Neuronal stem cell (in vitro differentiated cells): ENCODE measurements at places on chromosomes 2 and 18.

DNA sequence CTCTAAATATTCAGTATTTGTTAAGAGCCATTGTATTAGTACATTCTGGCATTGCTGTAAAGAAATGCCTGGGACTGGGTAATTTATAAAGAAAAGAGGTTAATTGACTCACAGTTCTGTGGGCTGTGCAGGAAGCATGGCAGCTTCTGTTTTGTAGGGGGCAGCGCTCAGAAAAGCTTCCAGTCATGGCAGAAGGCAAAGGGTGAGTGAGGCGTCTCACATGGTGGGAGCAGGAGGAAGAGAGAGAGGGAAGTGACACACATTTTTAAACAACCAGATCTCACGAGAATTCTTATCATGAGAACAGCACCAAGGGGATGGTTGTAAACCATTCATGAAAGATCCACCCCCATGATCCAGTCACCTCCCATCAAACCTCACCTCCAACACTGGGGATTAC, 13.8 kb upstream of the CCDC102B start:
- DNase-seq: no peak

- DNase-seq: no peak
Measured at GRCh38 chr2:226818930-226819329, 16.9 kb upstream of the RHBDD1 start.

- no peak for DNase-seq
Measured at GRCh38 chr2:207231106-207231865, 65.5 kb upstream of the KLF7 start.

DNA sequence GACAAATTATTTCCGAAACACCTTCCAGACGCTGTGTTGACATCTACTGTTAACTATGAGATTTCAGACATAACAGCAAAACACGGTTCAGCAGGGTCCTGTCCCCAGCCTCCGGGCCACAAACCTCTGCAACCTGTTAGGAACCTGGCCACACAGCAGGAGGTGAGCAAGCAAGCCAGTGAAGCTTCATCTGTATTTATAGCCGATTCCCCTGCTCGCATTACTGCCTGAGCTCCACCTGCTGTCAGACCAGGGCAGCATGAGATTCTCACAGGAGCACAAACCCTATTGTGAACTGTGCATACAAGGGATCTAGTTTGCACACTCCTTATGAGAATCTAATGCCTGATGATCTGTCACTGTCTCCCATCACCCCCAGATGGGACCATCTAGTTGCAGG, 31.1 kb downstream of the NDUFA10 start:
- no peak for DNase-seq

- no peak for DNase-seq
Measured at GRCh38 chr2:24233321-24233720, 58.5 kb downstream of the FAM228A start.

- DNase-seq: no peak
Measured at GRCh38 chr2:241808721-241809382, at the start of gene NEU4. Gene NEU4, plus strand, starts transcription at chr2:241809193. Its CDS starts 5,292 bp downstream, at chr2:241814485.

DNA sequence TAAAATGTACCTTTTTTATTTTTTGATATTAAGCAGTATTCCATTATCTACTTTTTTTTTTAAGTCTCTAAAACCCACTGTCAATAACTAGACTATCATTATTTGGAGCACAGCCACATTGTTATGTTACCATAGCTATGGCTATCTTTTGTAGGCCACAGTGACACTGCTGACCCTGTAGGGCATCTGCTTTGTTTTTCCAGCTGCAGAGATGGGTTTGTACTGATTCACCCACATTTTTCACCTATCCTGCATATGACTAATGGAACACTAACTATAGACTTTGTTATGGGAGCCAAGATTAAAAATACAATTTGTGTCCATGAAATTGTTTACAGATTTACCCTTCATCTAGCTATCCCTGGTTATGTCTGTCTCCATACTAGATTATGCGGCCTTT, 21.6 kb upstream of the OTX1 start:
- DNase-seq: no peak

- DNase-seq: no peak
Measured at GRCh38 chr2:149725234-149725633, 137.7 kb upstream of the MMADHC start.

DNA sequence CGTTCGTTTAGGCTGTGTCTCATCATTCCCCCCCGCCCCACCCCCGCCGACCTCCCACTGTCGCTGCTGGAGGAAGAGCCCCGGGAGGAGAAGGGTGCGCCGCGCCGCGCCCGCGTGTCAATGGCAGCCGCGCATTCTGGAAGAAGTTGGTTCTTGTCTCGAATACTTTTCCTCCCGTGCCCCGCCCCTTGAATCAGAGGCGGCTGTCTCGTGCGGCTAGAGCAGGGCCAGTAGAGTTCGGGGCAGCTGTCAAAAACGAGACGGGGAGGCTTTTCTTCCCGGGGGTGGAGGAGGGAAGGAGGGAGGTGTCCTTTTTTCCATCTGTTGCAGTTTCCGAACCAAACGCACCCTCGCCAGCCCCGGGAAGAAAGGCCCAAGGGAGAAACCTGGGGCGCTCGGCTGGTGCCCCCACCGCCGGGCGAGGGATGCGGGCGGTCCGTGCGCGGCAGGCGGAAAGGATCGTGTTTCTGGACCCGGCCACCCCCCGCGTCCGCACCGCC, 410 bp upstream of the TGIF1 start:
- no peak for DNase-seq

- no peak for DNase-seq
Measured at GRCh38 chr2:30688956-30689401, 118.3 kb downstream of the CAPN13 start.

GRCh38 chr2:22450831-22451230, 934.1 kb upstream of the KLHL29 start:
- DNase-seq: no peak

DNA sequence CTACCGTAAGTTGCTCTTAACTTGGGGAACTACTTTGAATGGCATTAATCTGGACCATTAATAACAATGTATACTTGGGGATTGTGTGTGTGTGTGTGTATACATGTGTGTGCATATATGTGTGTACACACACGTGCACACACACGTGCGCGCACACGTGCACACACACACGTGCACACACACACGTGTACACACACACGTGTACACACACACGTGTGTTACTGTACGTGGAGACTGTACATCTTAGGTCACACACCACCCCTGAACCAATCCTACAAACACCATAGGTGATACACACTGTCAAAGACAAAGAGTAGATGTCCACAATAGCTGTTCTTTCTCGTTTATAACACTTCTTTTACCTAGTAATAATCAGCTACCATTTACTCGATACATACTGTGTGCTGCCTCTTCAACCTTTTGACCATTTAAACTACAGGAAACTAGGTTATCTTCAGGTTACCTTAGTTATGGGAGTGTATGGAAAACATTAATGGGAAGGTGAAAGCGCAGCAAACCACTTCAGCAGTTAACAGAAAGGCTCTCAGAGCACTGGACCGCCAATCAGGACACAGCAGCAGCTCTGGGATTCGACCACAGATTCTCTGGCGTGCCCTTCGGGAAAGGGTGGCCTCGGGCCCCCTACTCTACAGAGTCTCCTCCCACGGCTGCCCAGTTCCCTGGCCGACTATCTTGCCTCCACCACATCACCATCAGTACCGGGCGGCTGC, 894 bp upstream of the GCC2 start:
- no peak for DNase-seq

DNA sequence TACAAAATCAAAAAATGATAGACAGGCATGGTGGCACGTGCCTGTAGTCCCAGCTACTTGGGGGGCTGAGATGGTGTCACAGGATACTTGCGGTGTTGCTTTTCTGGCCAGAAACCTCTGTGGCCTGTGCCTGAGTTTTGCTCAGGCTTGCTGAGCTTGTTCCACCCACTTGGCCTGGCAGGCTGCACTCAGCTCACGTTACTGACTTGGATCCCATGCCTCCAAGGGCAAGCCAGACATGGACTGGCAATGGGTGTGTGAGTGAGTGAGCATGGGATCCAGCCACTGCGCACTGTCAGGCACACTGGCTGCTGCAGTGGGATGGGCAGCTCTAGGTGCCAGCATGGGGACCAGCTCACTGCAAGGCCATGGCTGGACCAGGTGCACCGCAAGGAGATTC, 67.9 kb downstream of the NCAPH start:
- DNase-seq: no peak

- no peak for DNase-seq
Measured at GRCh38 chr2:75431763-75432162, 129.0 kb downstream of the EVA1A start.

GRCh38 chr18:1585881-1586488, 681.3 kb downstream of the ADCYAP1 start:
- DNase-seq: peak; percentile 11

GRCh38 chr18:48706731-48707130, 167.9 kb downstream of the CTIF start:
- no peak for DNase-seq

DNA sequence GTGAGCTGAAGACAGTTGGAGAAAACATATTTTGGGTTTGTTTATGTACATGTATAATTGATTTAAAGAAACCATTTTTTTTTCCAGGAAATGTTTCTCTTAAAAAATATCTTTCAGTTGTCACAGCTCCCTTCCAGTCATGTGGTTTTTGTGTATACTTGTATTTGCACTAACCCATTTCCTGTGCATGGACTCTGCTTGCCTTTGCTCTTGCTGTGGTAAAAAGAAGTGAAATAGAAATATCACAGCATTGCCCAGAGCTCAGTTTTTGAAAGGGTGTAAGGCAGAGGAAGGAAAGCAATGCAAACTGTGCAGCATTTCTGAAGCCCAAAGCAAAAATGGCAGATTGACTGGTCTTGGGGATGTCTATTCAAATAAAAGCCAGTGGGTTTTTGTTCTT, 10.4 kb upstream of the DOCK10 start:
- DNase-seq: no peak

- no peak for DNase-seq
Measured at GRCh38 chr18:39602131-39602530, 2036.5 kb upstream of the CELF4 start.

DNA sequence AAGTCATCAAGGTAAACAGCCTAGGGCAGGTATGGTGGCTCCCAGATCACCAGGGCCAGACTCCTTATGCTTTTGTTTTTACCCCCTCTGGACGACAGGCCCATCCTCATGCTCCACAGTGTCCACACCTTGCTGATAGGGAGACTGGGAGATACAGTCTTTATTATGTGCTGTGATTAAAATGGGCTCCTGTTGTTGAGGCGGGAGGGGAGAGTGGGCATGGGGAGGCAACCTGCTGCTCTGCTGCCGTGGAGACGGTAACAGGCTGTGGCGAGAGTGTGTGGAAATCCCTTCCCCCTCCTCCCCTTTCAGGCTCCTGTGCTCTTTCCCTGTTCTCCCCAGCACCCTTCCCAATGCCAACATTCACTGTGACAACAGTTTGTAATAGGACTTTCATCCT, 38.2 kb upstream of the PNO1 start:
- DNase-seq: no peak

DNA sequence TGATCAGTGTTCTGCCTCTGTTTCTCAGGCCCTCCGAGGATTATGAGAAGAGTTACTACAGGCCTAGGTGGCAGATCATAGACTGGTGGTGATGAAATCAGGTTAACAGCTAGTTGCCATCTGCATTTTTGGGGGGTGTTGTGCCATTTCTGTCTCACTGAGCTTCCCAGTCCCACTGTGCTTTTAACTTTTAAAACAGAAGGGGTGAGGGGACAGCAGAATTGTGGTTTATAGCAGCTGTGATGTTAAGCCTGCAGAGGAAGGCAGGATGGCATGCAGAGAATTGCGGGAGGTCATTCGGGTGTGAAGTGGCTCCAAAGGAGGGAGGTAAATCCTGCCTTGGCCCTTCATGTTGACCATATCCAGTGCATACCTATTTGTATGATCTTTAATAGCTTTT, 5.0 kb downstream of the CAB39 start:
- peak; percentile 12 for DNase-seq

DNA sequence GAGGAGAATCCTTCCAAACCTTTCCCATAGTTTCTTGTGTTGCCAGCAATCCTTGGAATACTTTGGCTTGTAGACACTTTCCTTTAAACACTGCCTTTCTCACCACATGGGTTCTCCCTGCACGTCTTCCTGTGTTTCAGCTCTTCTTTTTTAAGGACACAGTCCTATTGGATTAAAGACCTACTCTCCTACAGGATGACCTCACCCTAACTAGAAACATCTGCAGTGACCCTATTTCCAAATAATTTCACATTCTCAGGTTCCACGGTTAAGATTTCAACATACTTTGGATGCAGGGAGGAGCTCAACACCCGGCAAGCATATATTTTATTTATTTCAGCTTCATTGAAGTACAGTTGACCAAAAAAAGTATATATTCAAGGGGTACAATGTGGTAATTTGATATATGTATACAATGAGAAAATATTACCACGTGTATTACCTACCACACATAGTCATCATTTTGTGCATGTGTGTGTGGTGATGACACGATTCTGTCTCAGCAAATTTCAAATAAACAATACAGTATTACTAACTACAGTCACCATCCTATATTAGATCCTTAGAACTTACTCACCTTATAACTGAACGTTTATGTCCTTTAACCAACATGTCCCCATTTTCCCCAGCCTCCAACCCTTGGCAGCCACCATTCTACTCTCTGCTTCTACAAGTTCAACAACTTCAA, 745.0 kb downstream of the CBLN2 start:
- DNase-seq: no peak

DNA sequence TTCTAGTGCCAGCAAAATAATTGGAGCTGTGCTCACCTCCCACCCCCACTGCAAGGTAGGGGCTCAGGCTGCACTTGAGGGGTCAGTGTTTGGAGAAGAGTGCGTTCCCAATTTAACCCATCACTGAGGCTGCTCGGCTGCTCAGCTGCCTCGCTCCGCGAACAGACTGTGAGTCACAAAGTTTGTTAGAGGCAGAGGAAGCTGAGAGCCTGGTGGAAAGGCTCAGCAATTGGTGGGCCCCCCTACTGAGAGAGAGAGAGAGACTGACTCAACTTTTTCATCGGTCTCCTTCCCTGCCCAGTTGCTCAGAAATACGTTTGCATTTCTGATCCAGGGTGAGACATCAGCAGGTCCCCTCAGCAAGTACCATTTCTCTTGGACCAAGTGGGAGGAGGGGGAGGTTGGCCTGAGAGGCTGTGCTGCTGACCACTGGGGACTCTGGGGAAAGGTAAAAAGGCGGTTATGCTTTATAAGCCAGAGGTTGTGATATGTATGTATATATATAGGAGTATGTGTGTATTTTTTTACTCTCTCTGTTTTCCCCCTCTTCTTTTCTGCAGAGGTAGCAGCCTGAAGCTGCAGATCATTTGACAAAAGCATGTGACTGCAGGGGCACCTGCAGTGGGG, 1.5 kb downstream of the EFR3B start:
- peak; percentile 32 for DNase-seq

GRCh38 chr2:45974056-45974455, 322.6 kb downstream of the PRKCE start:
- DNase-seq: no peak

DNA sequence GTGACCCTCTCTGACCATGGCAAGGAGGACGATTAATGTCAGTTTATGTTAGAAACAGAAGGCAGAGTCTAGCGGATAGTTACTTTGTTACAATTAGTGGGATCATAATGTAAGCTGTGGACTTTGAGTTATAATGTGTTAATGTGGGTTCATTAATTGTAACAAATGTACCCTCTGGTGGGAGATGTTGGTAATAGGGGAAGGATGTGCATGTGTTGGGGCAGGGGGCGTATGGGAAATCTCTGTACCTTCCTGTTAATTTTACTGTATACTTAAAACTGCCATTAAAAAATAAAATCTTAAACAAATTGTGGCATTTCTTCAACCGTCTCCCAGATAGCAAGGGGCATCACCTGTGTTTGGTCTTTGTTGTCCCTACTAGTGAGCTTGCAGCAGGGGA, 4.8 kb downstream of the UBE2F start:
- no peak for DNase-seq

- DNase-seq: no peak
Measured at GRCh38 chr2:56134861-56135260, 48.9 kb upstream of the CCDC85A start.

- no peak for DNase-seq
Measured at GRCh38 chr18:12093520-12094257, at the start of gene ANKRD62. Gene ANKRD62, plus strand, starts transcription at chr18:12093843. Its CDS starts 175 bp downstream, at chr18:12094018.
